ENCODE measurements at places on chromosomes 16 and 17. TPM values are rescaled to one million over a fixed set of nuclear protein-coding genes. Genes with fewer than 3 reads are reported as not detected.

GRCh38 chr17:75088465-75089417 is 987 bp downstream of the SLC16A5 start:
- H3K4me3 ChIP-seq: peak overlapping the region; percentile 82
- H3K36me3 ChIP-seq: no peaks in the 10 kb centered on the region
- no peaks in the 10 kb centered on the region for H3K27me3 ChIP-seq
- H3K27ac ChIP-seq: no peak overlapping the region

KRTAP4-4 gene
- total RNA-seq: not detected

GRCh38 chr17:20289984-20290383 is 177.4 kb downstream of the LGALS9B start:
- DNase-seq: no peak
- H3K4me1 ChIP-seq: no peaks in the 10 kb centered on the region
- no peaks in the 10 kb centered on the region for H3K36me3 ChIP-seq
- no peak overlapping the region for H3K4me3 ChIP-seq

- H3K4me3 ChIP-seq: peak overlapping the region; percentile 82
- DNase-seq: no peak
- H3K27ac ChIP-seq: peak overlapping the region; percentile 93
- H3K36me3 ChIP-seq: peaks cover 33% of the 10 kb centered on the region
Measured at GRCh38 chr17:48841395-48841831, 10.6 kb downstream of the CALCOCO2 start.

- peaks cover 30% of the 10 kb centered on the region for H3K27me3 ChIP-seq
- H3K4me1 ChIP-seq: no peaks in the 10 kb centered on the region
- H3K4me3 ChIP-seq: no peak overlapping the region
- DNase-seq: no peak
- H3K36me3 ChIP-seq: no peaks in the 10 kb centered on the region
Measured at GRCh38 chr17:8753976-8754440, 4.3 kb downstream of the SPDYE4 start.

NEK8 gene
- 24.8 TPM for total RNA-seq

- peak; percentile 55 for DNase-seq
- peak overlapping the region; percentile 33 for H3K4me3 ChIP-seq
- peaks cover 75% of the 10 kb centered on the region for H3K4me1 ChIP-seq
- peak overlapping the region; percentile 93 for H3K27ac ChIP-seq
- H3K27me3 ChIP-seq: no peaks in the 10 kb centered on the region
Measured at GRCh38 chr16:66524601-66525164, 25.2 kb downstream of the TK2 start.

- H3K4me1 ChIP-seq: peaks cover 14% of the 10 kb centered on the region
- no peak for DNase-seq
- H3K4me3 ChIP-seq: no peak overlapping the region
- H3K27me3 ChIP-seq: peaks cover 10% of the 10 kb centered on the region
- H3K27ac ChIP-seq: no peak overlapping the region
- H3K36me3 ChIP-seq: peaks cover 54% of the 10 kb centered on the region
Measured at GRCh38 chr17:14197057-14197456, 39.6 kb downstream of the CDRT15 start.

- H3K27ac ChIP-seq: no peak overlapping the region
- no peak for DNase-seq
- no peaks in the 10 kb centered on the region for H3K36me3 ChIP-seq
Measured at GRCh38 chr16:55526441-55526840, 17.6 kb downstream of the LPCAT2 start.

PDILT gene
- not detected for total RNA-seq

DNA sequence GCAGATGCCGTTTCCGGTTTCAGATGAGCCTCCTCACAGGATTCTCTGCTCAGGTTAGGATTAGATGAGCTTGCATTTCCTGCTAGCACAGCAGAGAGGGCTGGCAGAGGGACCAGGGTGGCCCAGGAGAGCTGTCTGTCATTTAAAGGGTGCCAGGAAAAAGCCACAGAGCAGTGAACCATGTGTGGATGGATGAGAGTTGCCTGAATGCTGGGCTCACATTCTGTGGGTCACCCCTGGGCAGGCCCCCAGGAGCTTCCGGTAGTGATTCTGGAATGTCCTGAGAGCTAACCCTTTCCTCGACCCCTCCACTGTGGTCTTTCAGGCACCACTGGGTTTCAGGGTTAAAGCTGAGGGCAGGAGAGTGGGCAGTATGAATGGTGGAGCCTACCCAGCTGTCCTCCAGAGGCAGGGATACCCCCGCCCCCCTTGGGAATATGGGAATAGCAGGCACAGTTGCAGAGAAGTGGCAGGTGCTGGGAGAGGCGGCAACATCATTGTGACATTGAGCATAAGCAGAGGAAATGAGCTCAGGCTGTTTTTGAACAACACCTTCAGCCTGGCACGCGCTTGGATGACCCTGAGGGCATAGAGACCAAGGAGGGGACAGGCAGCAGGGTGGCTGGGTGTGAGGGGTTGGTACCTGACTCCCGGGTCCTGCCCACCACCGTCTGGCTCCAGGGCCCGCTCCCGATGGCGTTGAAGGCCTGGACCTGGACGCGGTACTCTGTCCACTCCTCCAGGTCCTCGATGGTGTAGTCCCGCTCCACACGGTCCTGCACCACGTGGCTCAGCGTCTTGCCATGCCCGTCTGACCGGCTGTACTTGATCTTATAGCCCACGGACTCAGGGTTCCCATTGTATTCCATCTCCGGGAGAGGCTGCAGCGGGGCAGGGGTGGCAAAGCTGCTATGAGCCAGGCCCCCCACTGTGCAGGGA is 83.0 kb upstream of the CDC42EP4 start:
- H3K4me3 ChIP-seq: no peak overlapping the region
- H3K4me1 ChIP-seq: no peaks in the 10 kb centered on the region
- H3K36me3 ChIP-seq: peaks cover 56% of the 10 kb centered on the region

GRCh38 chr17:78652913-78653312 is 75.7 kb upstream of the DNAH17 start:
- H3K4me1 ChIP-seq: no peaks in the 10 kb centered on the region
- no peak overlapping the region for H3K27ac ChIP-seq
- H3K27me3 ChIP-seq: peaks cover 4% of the 10 kb centered on the region
- DNase-seq: no peak
- H3K36me3 ChIP-seq: peaks cover 2% of the 10 kb centered on the region

DNA sequence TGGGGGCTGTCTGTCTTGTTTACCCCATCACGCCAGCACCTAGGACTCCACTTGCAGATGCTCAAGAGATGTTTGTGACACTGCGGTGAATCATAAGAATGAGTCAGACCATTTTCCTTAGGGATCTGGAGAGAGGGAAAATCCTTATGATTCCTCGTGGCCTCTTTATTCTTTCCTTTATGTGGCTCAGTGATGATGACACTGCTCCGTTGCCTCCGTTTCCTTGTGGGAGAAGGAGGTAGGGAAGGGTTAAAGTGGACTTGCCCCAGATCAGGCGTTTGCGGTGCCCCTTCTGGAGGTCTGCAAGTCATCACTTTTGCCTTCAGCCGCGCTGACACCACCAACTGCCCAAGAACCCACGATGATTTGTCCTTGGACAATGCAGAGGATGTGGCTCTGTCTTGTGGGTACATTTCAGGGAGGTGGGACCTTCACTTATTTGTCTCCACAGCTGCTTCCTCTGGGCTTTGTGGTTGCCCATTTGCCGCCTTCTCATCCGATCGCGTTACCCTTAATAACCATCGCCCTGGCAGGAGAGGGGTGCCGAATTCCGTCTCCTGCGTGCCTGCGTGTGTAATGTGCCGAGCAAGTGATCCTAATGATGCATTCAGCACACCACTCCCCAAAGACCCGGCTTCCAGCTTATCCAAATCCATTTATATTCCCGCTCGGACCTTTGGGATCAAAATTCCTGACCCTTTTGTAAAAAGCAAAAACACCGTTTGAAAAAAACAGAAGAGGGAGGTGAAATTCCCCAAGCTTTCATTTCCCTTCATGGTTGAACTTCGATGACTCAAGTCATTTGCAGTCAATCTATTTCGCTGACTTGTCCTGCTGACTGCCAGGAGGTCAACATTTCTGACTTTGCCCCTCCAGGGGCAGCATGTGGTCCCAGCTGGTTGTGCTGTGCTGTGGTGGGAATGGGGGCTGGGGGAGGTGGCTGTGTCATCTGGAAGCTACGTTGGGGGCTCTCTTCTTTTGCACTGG is 87.2 kb upstream of the IRX3 start:
- peaks cover 29% of the 10 kb centered on the region for H3K27me3 ChIP-seq
- no peaks in the 10 kb centered on the region for H3K4me1 ChIP-seq
- no peak overlapping the region for H3K4me3 ChIP-seq

ARL16 gene
- total RNA-seq: 30.7 TPM

DNA sequence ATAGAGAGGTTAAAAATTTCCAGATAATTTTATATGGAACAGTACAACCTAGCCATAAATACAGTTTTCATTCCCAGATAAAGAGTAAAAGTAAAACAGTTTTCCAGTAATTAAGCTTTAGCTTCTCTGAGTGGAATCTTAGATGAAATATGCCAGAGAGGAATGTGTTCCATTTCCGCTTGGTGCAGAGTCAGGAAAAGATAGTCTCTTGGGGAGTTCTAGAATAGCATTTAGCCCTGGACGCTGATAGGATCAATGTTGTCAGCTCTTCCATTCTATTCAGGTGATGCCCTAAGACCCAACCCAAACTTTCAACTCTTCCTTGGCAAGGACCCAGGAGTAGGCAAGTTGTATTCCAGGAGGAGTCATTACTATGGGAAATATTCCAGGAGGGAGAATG is 30.9 kb upstream of the ABCA3 start:
- H3K36me3 ChIP-seq: no peaks in the 10 kb centered on the region
- H3K4me3 ChIP-seq: no peak overlapping the region

SMTNL2 gene
- not detected for total RNA-seq

DNA sequence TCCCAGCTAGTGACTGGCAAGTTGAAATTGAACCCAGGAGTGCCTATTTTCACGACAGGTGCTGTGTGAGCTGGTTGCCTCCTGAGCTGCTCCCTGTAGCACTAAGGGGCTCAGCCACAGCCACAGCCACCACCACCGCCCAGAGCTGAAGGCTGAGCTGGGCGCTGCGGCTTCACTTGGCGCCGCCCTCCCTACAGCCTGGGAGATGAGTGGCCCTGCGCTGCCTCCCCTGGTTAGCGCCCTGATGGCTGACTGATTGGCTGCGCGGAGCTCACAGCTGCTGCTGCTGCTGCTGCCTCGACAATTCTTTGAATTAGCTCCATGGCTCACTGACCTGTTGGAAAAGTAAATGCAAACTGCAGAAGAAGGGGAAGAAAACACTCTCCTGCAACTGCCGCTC is 91.8 kb upstream of the TMEM132E start:
- H3K4me1 ChIP-seq: no peaks in the 10 kb centered on the region
- no peak overlapping the region for H3K27ac ChIP-seq
- peaks cover 46% of the 10 kb centered on the region for H3K27me3 ChIP-seq
- no peaks in the 10 kb centered on the region for H3K36me3 ChIP-seq

GRCh38 chr17:2241823-2242222 is 61.8 kb downstream of the SMG6 start:
- no peak overlapping the region for H3K27ac ChIP-seq
- DNase-seq: no peak
- peaks cover 28% of the 10 kb centered on the region for H3K36me3 ChIP-seq
- H3K4me3 ChIP-seq: no peak overlapping the region

DNA sequence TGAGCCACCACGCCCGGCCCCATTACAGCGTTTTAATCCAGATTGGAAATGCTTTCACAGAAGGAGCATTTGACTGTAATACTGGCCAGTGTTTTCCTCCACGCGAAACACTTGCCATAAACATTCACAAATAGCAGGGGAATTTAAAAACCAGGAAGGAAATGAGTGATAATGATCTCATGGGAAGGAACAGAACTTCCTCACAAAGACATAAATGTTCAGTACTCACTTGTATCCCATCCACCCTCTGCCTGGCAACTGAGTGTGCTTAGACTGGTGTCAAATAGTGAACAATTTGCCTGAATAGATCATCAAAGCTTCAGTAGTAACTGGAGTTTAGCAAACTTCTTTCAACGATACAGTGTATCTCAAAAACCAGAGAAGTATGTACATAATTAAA is 54.1 kb downstream of the PSMD12 start:
- no peak overlapping the region for H3K27ac ChIP-seq
- no peaks in the 10 kb centered on the region for H3K36me3 ChIP-seq
- H3K4me1 ChIP-seq: no peaks in the 10 kb centered on the region
- H3K27me3 ChIP-seq: no peaks in the 10 kb centered on the region
- DNase-seq: no peak
- H3K4me3 ChIP-seq: no peak overlapping the region

DNA sequence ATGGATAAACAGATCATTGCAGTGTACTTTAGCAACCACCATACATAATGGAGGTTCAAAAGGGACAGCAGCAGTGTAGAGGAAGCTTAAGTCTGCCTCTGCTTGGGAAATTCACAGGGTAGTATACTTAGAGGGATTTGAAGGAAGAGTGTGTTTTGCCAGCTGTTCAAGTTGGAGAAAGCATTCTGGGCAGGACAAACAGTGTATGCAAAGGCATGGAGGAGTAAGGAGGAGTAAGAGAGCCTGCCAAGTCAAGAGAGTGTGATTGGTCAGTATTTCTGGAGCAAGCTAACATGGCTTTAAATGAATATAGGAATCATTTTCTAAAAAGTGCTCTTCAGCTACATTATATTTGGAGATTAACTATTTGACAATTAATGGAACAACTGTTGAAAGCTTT is 22.9 kb upstream of the PHAF1 start:
- no peak overlapping the region for H3K4me3 ChIP-seq
- no peak for DNase-seq
- H3K4me1 ChIP-seq: peaks cover 5% of the 10 kb centered on the region
- no peaks in the 10 kb centered on the region for H3K27me3 ChIP-seq

TBC1D3H gene
- total RNA-seq: not detected

DNA sequence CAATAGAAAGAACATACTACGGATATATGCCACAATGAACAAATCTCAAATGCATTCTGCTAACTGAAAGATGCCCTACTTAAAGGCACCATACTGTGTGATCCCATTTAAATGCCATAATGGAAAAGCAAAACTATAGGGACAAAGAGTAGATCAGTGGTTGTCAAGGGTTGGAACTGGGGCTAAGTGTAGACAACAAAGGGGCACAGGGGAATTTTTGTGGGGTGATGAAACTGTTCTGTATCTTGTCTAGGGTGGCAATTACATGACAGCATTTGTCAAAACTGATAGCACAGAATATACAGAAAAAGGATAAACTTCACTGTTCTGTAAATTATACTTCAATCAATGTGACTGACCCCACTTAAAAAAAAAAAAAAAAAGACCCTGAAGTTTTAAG is 17.7 kb downstream of the GFOD2 start:
- H3K27ac ChIP-seq: no peak overlapping the region
- no peak overlapping the region for H3K4me3 ChIP-seq
- H3K4me1 ChIP-seq: no peaks in the 10 kb centered on the region
- no peak for DNase-seq
- peaks cover 12% of the 10 kb centered on the region for H3K36me3 ChIP-seq

DNA sequence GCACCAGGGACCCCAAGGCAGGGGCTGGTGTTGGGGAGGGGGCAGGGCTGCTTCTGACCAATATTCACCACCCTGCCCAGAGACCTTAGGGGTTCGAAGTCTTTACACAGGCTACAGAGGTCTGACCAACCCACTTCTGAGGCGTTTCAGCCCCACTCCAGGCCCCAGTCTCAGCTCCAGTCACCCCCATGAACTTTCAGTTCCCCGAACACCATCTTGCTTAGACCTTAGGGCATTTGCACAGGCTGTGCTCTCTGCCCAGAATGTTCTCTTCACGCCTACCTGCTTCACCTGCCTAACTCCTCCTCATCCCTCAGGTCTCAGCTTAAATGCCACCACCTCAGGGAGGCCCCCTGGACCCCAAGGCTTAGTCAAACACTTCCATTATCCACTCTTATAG is 25.8 kb upstream of the CPNE2 start:
- no peak overlapping the region for H3K4me3 ChIP-seq
- H3K27ac ChIP-seq: peak overlapping the region; percentile 38
- H3K27me3 ChIP-seq: no peaks in the 10 kb centered on the region
- no peak for DNase-seq
- H3K4me1 ChIP-seq: peaks cover 16% of the 10 kb centered on the region

Data from activated B cell treated with CpG ODN at 0.5 μM for 24 hours (primary cell).